Cortex of kidney (tissue), 1 donor: ENCODE measurements at places on chromosomes 12 and 14.

DNA sequence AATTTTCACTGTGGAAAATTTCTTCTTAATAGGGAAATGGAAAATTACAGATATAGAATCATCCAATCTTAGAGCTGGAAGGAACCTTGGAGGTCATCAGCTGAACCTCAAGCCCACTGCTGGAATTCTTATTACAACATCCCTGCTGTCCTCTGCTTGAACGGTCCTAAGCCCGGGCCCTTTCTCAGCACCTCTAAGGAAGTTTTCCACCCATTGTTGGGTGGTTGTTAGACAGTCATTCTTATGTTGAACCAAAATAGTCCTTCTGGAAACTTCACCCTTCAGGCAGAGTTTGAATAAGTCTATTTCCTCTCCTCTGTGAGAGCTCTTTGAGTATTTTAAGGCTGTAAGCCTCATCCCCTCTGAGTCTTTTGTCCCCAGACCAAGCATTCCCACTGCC lies 70.7 kb downstream of the ZFP36L1 start:
- DNase-seq = no peak

- no peak for DNase-seq
Observed at GRCh38 chr14:70422538-70422937, 5.6 kb upstream of the SYNJ2BP start.

GRCh38 chr12:76874491-76875190 lies 4.2 kb downstream of the CSRP2 start:
- DNase-seq = no peak

- no peak for DNase-seq
Observed at GRCh38 chr14:29078810-29079522, 312.4 kb downstream of the FOXG1 start.

- DNase-seq = no peak
Observed at GRCh38 chr14:93962701-93963601, 13.4 kb downstream of the ASB2 start.
